ENCODE measurements at places on chromosomes 12 and 14.

- no peaks in the 10 kb centered on the region for H3K4me1 ChIP-seq
- H3K4me3 ChIP-seq, result no peak overlapping the region
- H3K27me3 ChIP-seq, result peaks cover 46% of the 10 kb centered on the region
- no peaks in the 10 kb centered on the region for H3K36me3 ChIP-seq
- DNase-seq, result no peak
Measured at GRCh38 chr12:64836856-64837255, 12.4 kb downstream of the TBC1D30 start.

GRCh38 chr14:76208340-76208739, 56.6 kb downstream of the GPATCH2L start:
- no peak overlapping the region for H3K27ac ChIP-seq
- peaks cover 2% of the 10 kb centered on the region for H3K4me1 ChIP-seq
- DNase-seq, result no peak
- H3K4me3 ChIP-seq, result no peak overlapping the region
- peaks cover 12% of the 10 kb centered on the region for H3K36me3 ChIP-seq
- no peaks in the 10 kb centered on the region for H3K27me3 ChIP-seq

DNA sequence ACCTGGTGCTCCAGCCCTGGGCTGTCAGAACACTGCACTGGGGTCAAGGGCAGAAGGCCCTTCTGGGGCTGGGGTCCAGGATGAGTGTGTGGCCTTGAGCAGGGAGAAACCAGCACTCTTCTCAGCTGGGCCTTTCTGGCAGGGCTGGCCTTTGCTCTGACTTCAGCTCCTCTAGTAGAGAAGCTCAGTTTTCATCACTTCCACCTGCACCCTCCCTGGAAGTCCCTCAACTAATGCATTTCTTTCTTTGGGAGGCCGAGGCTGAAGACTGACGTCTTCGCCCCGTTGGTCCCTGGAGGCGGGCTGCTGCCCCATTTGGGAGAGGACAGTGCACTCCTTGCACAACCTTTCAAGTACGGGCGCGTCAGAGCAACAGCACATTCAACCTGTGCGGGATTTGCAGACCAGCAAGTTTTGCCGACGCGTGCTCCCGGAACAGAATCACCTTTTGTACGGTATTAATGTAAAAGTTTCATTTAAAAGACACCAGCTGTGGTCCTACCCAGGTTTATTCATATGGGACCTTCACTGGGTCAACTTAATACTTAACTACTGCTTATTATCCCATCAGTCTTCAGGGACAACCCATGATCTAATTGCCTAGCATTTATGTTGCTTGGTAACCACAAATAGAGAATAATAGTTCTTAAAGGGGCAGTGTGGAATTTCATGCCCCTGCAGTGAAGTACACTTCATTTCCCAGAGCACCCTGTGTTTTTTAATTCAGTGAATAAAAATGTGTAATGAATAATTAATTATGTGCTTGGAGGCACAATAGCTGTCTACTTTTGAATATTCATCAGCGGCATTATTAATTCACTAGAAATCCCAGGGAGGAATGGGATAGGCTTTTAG, 134.8 kb upstream of the VRK1 start:
- no peak overlapping the region for H3K27ac ChIP-seq
- H3K4me1 ChIP-seq, result no peaks in the 10 kb centered on the region
- no peaks in the 10 kb centered on the region for H3K36me3 ChIP-seq
- DNase-seq, result no peak

- peak overlapping the region; percentile 55 for H3K4me3 ChIP-seq
- no peaks in the 10 kb centered on the region for H3K27me3 ChIP-seq
- peak overlapping the region; percentile 63 for H3K27ac ChIP-seq
- H3K4me1 ChIP-seq, result peaks cover 40% of the 10 kb centered on the region
- H3K36me3 ChIP-seq, result no peaks in the 10 kb centered on the region
Measured at GRCh38 chr14:104800015-104800770, 708 bp upstream of the ZBTB42 start.

- H3K4me1 ChIP-seq, result no peaks in the 10 kb centered on the region
- H3K27me3 ChIP-seq, result peaks cover 50% of the 10 kb centered on the region
- H3K4me3 ChIP-seq, result no peak overlapping the region
- DNase-seq, result no peak
Measured at GRCh38 chr12:95955549-95956159, 12.5 kb downstream of the AMDHD1 start.

GRCh38 chr12:82057770-82058169, 298.6 kb upstream of the PPFIA2 start:
- no peaks in the 10 kb centered on the region for H3K4me1 ChIP-seq
- no peaks in the 10 kb centered on the region for H3K36me3 ChIP-seq
- H3K4me3 ChIP-seq, result no peak overlapping the region

- no peak for DNase-seq
- H3K27ac ChIP-seq, result no peak overlapping the region
- no peaks in the 10 kb centered on the region for H3K36me3 ChIP-seq
- peaks cover 56% of the 10 kb centered on the region for H3K27me3 ChIP-seq
- peaks cover under 1% of the 10 kb centered on the region for H3K4me1 ChIP-seq
Measured at GRCh38 chr12:50050410-50051098, 6.8 kb upstream of the ASIC1 start.

GRCh38 chr14:89565607-89566006, 148.6 kb upstream of the FOXN3 start:
- peak overlapping the region; percentile 41 for H3K27ac ChIP-seq
- DNase-seq, result no peak
- H3K4me3 ChIP-seq, result no peak overlapping the region
- H3K27me3 ChIP-seq, result no peaks in the 10 kb centered on the region
- H3K36me3 ChIP-seq, result peaks cover 14% of the 10 kb centered on the region

- H3K36me3 ChIP-seq, result no peaks in the 10 kb centered on the region
- H3K27ac ChIP-seq, result peak overlapping the region; percentile 58
- DNase-seq, result no peak
- no peak overlapping the region for H3K4me3 ChIP-seq
- peaks cover 18% of the 10 kb centered on the region for H3K4me1 ChIP-seq
Measured at GRCh38 chr12:98752726-98753125, 107.6 kb downstream of the APAF1 start.

DNA sequence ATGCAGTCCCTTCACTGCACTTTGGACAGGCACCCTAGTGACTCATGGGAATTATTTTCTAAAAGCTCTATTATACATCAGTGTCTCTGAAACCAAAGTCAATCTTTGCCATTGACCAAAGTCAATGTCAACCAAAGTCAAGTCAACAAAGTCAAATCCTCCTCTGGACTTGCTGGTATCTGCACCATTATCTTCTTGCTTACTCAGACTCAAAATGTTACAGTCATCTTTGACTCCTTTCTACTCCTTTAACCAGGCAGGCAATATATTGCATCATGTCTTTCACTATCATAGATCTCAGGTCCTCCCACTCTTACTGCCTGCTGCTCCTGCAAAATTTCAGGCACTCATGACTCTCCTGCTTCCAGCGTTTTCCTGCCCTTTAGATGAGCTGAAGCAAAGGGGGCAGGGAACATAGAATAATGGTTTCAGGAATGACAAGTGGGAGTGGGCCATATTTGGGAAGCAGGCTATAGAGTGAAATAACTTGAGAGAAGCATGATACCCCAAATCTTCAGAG, 39.2 kb downstream of the IGF1 start:
- no peaks in the 10 kb centered on the region for H3K27me3 ChIP-seq
- no peak for DNase-seq
- no peaks in the 10 kb centered on the region for H3K4me1 ChIP-seq

DNA sequence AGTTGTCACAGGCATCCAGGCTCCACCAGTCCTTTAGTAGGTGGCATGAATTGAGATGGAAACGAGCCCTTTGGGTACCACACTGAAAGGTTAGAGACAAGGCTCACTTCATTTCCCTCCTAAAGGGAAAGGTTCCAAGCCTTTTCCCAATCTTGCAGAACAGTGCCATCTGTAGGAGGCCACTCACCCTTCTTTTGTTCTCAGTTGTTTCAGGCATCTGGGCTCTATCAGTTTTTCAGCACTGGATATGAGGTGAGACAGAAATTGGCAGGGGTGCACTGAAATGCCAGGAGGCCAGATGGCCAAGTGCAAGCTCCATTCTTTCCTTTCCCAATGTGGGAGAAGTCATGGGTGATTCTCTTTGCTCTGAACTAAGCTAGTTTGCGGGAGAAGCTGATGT, 15.2 kb downstream of the FBXO33 start:
- H3K4me3 ChIP-seq, result no peak overlapping the region
- no peak overlapping the region for H3K27ac ChIP-seq
- peaks cover 22% of the 10 kb centered on the region for H3K36me3 ChIP-seq
